Kidney (tissue), 22 donors: ENCODE measurements at places on chromosomes 12 and 14.

DNA sequence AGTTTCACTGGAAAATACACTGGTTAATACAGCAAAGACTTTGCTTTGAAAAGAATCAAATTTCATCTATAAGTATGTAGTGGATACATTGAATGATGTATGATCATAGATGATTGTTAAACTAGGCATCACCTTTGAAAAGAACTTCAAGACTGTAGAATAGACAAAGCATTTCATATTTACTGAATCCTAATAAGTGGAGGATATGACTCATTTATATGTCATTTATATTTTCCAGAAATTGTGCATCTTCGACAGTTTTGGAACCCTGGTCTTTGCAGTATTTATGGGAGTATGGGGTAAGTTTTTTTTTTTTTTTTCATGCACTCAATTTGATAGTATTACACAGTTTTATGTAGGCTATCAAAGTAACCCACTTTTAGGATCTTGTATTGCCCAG is 161.9 kb downstream of the ANO6 start:
- DNase-seq: no peak

- peak; percentile 75 for DNase-seq
Observed at GRCh38 chr12:7219599-7220243, 30.2 kb downstream of the PEX5 start.

- DNase-seq: no peak
Observed at GRCh38 chr14:70303545-70304293, 55.8 kb downstream of the COX16 start.

DNA sequence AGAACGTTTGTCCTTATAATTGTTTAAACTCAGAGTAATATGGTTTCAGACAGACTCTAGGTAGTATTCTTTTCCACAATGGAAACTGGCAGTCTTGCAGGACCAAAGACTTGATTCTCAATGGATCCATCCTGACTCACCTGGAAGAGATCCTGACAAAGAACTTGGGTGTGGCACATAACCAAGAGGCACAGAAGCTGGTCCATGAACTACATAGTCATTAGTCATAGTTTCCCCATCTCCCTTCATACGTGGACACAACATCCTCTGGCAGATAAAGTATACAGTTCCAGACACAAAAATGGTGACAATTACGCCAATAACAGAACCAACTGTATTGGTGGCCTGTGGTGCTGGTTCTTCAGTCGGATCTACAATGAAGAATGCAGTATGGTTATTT is 55.8 kb downstream of the BCL2L14 start:
- DNase-seq: no peak

DNA sequence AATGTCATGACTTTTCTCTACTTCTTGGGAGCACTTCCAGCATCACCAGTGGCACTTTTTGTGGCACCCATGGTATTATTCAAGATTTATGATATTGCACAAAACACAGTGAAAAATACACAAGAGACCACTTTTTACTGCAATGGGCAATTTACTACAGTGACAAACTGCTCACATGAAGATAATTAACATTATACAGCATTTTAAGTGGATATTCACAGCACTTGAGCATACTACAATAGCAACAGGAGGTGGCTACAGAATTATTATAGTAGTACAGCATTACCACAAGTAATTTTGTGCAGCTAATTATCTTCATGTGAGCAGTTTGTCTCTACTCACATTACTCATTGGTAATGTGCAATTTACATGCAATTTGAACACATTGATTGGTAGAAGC is 18.3 kb downstream of the IL26 start:
- no peak for DNase-seq

DNA sequence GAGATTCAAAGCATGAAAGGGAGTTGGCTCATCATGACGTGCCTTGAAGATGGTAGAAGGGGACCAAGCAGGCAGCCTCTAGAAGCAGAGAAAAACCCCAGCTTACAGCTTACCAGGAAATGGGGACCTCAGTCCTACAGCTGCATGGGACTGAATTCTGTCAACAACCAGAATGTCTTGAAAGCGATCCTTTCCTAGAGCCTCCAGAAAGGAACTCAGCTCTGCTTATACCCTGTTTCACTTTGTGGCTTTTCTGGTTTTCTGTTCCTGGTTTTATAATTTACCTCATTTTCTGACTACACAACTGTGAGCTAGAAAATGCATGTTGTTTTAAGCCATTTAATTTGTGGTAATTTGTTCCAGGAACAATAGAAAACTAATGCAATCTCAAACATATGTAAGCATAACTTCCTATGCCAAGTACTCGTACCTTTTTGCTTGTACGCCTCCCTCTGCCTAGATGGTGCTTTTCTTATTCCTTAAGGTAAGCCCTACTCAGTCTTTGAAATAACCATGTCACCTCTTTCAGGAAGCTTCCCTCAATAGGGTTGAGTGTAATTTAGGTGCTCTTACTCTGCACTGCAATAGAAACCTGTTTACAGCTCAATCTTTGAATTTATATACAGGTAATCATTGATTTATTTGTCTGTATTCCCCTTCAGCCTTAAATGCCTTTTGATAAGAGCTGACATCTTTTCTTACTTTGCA is 348.8 kb downstream of the TMEM117 start:
- no peak for DNase-seq

- peak; percentile 33 for DNase-seq
Observed at GRCh38 chr12:68667896-68668295, 18.9 kb upstream of the NUP107 start.

DNA sequence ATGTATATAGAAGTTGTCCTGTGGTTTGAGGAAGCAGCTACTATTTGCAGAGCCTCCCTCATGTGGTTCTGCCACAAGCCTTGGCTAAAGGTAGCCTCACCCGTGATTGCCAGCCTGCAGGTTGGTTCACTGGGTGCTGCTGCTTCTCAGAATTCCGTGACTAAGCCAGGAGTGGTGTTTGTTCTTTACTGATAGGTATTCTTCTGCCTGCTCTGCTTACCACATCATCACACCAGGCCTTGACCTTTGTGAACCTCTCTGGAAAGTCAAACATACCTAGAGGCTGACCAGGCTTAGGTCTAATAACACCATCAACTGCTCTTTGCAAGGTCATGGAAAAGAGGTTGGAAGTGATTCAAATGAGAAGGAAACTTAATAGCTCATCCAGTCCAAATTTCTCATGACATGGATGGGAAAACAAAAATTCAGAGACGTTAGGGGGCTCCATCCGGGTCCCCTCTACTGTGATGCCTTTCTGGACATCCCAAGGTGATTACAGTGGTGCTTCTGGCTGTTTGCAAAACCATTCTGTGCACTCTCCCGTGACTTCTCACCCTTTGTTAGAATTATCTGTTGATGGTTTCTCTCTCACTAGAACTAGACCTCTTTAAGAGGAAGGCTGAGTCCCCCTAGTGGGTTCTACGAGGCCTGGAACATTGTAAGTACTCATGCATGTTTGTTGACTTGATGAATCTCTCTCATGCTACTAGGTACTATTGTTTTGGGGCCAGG is 8.5 kb upstream of the SOCS2 start:
- DNase-seq: no peak

DNA sequence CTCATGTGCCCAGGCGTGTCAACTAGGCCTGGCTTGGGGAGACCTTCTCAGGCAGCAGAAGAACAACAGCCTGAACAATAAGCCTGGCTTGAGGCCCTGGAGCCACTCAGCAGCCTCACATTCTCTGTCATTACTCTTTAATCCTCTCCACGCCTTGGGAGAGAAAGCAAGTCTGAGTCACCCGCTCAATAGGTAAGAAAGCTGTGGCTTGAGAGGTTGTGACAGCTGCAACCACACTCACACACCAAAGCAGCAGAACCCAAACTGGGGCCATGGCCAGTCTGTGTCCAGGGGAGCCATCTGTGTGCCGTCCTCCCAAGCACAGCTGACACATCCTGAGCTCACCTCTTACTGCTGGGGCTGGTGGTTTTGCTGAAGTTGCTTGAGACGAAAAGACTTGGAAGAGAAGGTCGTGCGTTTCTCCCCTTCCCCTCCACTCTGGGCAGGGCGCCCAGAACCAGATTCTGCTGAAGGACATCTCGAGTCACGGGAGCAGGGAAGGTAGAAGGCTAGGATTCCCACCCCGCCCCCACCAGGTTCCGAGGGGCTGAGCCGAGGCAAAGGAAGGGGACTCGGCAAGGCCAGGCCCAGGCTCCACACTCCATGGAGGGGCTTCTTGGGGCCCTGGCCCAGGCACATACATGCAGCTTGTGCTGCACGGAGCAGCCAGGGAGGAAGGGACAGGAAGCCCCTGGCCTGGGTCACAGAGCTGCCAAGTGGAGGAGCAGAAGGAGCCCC is 5.5 kb downstream of the TMEM63C start:
- DNase-seq: no peak

- DNase-seq: no peak
Observed at GRCh38 chr12:13437541-13437940, 241.0 kb downstream of the EMP1 start.

DNA sequence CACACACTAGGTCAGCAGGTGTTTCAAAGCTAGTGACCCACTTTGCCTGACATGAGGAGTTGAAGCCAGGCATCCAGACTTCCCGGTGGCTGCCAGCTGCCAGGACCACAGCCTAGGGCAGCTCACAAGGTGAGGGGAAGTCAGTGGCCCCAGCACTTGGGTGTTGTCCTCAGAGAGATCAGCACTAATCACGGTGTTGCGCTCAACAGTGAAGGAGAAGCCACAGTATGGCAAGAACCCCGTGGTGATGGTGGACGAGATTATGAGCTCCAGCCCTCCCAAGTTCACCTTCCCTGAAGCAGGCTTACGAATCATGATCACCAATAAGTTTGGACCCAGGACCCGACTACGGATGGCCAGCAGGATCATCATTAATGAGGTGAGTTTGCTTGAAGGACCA is 59.9 kb upstream of the RIN3 start:
- no peak for DNase-seq

DNA sequence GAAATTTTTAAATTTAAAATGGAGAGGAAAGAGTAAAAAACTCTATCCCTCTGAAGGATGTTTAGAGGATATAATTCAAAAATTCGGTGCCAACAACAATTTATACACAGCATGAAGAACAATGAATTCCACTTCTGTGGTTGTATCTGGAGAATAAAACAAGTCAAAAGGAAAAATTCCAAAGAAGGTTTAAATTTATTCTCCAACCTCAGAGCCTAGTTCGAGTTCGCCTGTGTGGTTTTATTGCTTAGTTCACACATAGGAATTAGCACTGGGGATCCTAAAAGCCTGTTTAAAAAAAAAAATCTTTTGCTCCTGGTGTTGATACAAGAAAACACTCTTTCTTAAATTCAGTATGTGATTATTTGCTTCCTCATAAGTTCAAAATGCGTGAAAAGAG is 79.2 kb downstream of the LLPH start:
- no peak for DNase-seq

DNA sequence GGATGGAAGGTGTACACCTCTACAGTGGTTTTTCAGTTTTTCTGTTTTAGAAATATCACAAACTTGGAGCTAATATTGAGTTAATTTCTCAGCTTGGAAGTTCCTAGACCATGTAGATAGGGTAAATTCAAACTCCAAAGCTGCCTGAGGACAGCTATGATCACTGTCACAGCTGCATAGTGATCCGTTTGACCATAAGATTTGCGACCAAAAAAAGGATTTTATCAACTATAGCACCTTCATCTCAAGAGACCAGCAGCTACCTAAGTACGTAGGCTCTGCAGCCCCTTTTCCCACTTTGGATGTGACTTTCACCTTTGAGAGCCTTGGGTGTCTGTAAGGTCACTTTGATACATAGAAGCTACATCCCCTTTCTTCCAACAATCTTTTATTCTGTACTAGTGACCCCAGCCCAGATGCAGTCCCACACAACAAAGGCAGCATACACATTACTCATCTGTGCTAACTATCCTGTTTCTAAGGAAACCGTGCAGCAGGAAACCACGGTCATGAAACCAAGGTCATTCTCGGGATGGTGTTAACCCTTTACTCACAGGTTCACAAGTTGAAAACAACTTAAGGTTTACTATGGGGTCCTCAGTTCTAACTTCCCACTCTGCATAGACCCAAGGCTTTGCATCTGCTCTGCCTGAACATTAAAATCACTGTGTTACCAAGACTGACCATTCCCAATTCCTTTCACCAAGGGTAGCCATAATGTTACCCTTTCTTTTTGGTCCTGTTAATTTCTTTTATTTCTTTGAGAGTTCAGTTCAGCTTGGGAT is 75.4 kb downstream of the IFT81 start:
- DNase-seq: peak; percentile 66

GRCh38 chr12:121446750-121447149 is 46.8 kb downstream of the RNF34 start:
- no peak for DNase-seq

- DNase-seq: no peak
Observed at GRCh38 chr14:79602045-79602444, 609.3 kb downstream of the DIO2 start.

GRCh38 chr12:60930151-60930550 is 1330.1 kb upstream of the USP15 start:
- DNase-seq: no peak

GRCh38 chr14:68397822-68398221 is 395.0 kb downstream of the ZFP36L1 start:
- DNase-seq: peak; percentile 77

- DNase-seq: no peak
Observed at GRCh38 chr14:97377550-97377949, 580.4 kb downstream of the VRK1 start.
